Type B pancreatic cell (in vitro differentiated cells): ENCODE measurements at places on chromosomes 3 and 15.
A peak's percentile ranks its signal among the peaks of the same experiment; 100 is the strongest.

- H3K27ac ChIP-seq: peak overlapping the region; percentile 98
- peak overlapping the region; percentile 99 for H3K4me3 ChIP-seq
- H3K27me3 ChIP-seq: no peaks in the 10 kb centered on the region
- H3K36me3 ChIP-seq: peaks cover 8% of the 10 kb centered on the region
- DNase-seq: no peak
These were observed 831 bp downstream of the IFT57 start for GRCh38 chr3:108221393-108221792.

DNA sequence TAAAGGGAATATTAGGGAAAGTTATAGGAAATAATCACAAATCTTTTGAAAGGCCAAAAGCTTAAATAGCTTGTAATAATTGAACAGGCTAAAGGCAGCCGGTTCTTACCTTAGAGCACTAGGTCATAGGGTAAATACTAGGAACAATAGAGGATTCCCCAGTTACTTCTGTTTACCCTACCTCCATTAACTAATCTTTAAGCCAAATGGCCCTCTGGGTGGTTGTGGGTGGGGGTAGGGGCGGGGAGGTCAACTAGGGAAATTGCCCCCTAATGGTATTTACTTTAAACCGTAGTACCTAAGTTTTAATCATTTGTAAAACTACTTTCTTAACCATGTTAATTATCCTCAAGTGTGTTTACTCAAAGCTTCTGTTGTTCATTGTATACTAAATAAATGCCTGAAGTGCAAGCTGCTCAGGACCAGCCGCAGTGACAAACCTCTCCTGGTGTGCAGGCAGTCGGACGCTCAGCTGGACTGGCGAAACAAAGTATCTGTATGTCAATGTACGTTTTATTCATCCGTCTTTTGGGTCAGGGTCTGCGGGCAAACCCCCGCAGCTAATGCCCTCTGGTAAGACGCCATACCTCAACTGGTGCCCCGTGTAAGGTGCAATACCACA, 18.9 kb downstream of the MAGEL2 start:
- H3K36me3 ChIP-seq: no peaks in the 10 kb centered on the region
- no peak for DNase-seq
- peak overlapping the region; percentile 55 for H3K4me3 ChIP-seq
- H3K27me3 ChIP-seq: no peaks in the 10 kb centered on the region
- no peaks in the 10 kb centered on the region for H3K4me1 ChIP-seq

DNA sequence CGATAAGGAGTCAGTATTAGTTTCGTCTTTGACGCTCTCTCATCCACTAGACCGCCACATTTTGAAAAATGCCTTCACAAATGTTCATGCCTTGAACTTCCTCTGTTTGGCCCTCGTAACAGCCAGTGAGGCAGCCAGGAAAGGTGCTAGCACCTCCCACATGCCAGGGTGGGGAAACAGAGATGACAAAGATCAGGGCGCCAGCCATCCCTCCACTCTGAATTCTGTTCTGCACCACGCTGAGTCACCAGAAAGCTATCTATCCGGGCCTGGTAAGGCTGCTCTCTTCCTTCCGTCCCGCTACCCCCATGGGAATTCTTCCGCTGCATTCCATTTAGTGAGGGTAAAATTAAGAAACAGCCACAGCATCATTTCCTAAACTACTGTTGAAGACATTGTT, 31.3 kb upstream of the BCL2L10 start:
- peaks cover 12% of the 10 kb centered on the region for H3K36me3 ChIP-seq
- H3K4me1 ChIP-seq: peaks cover 6% of the 10 kb centered on the region
- no peak for DNase-seq
- no peak overlapping the region for H3K27ac ChIP-seq
- H3K27me3 ChIP-seq: no peaks in the 10 kb centered on the region
- H3K4me3 ChIP-seq: no peak overlapping the region

DNA sequence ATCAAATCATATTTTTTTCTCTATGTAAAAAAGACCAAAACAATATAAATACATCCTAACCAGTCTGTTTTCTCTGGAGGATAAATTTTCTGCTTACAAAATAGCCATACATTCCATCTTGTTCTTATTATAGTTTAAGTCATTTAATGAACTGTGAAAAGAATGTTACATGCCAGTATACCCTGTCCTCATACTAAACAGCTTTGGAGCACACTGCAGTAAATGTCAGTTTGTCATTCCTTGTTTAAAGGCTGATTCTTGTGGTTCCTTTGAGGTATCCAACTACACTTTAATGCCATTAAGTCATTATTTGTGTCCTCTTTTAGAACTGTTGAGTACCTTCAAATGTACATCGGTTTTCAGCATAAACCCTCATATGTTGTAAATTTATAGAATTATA, 52.7 kb upstream of the DCBLD2 start:
- no peak overlapping the region for H3K4me3 ChIP-seq
- H3K36me3 ChIP-seq: no peaks in the 10 kb centered on the region
- no peak for DNase-seq
- H3K4me1 ChIP-seq: peaks cover 7% of the 10 kb centered on the region
- no peak overlapping the region for H3K27ac ChIP-seq
- H3K27me3 ChIP-seq: no peaks in the 10 kb centered on the region

DNA sequence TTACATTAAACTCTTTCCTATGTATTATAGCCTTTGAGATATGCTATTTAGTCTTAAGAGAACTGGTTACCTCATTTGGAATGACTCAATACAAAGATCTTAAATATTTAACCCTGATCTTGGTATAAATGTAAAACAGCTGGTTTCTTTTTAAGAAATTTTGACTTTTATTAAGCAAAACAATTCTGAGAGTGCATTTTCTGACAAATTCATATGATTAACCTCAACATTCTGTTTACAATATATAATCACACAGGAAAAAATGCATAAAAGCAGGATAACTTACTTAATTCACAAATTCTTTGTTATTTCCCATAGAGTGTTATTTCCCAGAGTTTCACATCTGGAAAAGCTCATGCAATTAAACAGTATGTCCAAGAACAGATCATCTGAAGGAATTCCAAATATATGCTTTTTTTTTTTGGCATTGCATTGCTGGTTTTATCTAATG, 400.4 kb upstream of the THBS1 start:
- H3K36me3 ChIP-seq: no peaks in the 10 kb centered on the region
- H3K27ac ChIP-seq: no peak overlapping the region
- H3K4me1 ChIP-seq: peaks cover 21% of the 10 kb centered on the region
- no peak for DNase-seq

DNA sequence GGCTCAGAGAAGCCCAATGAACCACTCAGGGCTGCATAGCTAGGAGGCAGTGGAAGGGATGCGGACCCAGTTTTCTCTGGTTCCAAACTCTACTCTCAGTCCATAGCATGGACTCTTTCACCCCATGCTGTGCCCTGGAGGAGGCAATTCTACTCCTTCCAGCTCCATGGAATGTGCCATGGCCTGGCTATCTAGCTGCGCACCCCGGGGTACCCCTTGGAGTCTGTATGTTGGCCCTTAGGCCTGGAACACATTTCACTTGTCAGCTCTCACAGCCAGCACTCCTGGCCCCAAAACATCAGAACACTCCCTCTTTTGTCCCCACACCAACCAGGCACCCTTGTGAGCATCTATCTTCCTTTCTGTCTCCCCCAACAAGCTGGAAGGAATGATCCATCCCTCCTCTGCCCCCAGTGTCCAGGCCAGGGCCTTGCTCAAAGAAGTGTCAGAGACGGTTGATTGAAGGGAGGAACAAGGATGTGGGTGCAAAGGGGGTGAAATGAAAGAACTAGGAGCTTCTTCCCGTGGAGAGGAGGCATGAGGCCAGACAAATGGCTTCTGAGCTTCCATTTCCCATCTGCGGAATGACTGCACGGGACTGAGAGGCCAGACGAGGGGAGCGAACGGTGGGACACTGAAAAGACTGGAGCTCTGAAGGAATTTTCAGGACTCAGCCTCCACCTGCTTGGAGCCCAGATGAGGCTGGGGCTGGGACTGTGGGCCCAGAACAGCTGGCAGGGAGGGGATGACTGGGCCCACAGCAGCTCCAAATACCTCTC, 2.8 kb downstream of the PRSS50 start:
- H3K4me3 ChIP-seq: no peak overlapping the region
- no peak overlapping the region for H3K27ac ChIP-seq
- no peaks in the 10 kb centered on the region for H3K36me3 ChIP-seq
- DNase-seq: peak; percentile 39

DNA sequence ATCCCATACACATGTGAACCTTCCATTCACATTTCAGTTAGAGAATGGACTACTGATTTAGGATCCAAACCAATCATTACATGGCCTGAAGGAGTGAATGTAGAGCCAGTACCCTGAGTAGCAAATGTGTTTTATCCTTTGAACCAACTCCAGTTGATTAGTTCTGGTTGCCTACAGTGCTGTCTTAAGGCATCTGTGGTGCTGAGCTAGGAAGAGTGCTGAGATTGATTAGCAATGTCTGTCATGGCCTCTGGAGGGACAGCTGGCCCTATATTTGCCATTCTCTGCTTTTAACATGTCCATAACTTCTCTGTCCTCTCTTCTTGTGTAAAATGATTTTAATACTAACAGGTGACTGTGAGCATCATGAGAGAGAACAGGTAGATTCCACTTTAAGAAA, 11.1 kb downstream of the LRTM1 start:
- no peak overlapping the region for H3K4me3 ChIP-seq
- DNase-seq: no peak
- peaks cover 5% of the 10 kb centered on the region for H3K36me3 ChIP-seq
- no peak overlapping the region for H3K27ac ChIP-seq
- H3K4me1 ChIP-seq: peaks cover 5% of the 10 kb centered on the region

DNA sequence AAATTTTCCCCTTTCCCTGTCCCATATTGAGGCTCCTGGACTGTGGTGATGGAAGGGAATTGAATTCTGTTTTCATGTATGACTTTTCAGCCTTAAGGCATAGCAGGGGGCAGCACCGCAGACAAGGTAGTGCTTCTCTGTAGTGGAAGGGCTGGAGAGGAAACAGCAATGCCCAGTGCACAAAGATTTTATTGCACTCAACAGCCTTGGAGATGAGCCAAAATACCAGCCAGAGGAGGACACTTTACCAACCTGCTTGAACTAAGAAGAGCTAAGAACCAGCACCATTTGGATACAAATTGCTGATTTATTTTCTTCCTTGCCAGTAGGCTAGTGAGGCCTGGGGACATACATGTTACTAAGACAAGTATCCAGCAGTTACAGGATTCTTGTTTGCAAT, 98.7 kb downstream of the KCNMB2 start:
- peaks cover 4% of the 10 kb centered on the region for H3K27me3 ChIP-seq
- H3K4me3 ChIP-seq: no peak overlapping the region
- no peaks in the 10 kb centered on the region for H3K4me1 ChIP-seq
- H3K27ac ChIP-seq: no peak overlapping the region
- DNase-seq: no peak
- H3K36me3 ChIP-seq: no peaks in the 10 kb centered on the region

GRCh38 chr3:144200466-144200865, 228.8 kb downstream of the DIPK2A start:
- no peak overlapping the region for H3K4me3 ChIP-seq
- no peak overlapping the region for H3K27ac ChIP-seq

DNA sequence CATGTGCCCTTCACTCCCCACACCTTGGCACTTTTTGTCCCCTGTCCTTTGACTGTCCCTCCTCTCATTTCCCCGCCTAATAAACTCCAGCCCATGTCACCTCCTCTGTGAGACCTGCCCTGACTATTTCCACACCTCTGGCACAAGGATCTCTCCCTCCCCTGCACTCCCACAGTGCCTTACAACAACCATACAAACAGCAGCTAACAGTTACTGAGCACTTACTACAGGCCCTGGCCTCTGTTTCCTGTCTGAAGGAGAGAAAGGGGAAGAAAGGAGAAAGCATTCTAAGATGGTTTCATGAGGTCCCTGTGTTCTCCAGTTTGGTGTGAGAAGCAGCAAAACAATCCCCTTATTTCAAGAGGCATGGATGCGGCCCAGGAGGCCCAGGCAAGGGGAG, 20.0 kb upstream of the TRH start:
- peaks cover 21% of the 10 kb centered on the region for H3K27me3 ChIP-seq
- H3K27ac ChIP-seq: no peak overlapping the region
- DNase-seq: no peak
- H3K36me3 ChIP-seq: no peaks in the 10 kb centered on the region
- no peak overlapping the region for H3K4me3 ChIP-seq
- H3K4me1 ChIP-seq: peaks cover 16% of the 10 kb centered on the region

- H3K27ac ChIP-seq: peak overlapping the region; percentile 47
- H3K4me1 ChIP-seq: peaks cover 6% of the 10 kb centered on the region
These were observed 24.0 kb upstream of the MEIS2 start for GRCh38 chr15:37124331-37124730.

DNA sequence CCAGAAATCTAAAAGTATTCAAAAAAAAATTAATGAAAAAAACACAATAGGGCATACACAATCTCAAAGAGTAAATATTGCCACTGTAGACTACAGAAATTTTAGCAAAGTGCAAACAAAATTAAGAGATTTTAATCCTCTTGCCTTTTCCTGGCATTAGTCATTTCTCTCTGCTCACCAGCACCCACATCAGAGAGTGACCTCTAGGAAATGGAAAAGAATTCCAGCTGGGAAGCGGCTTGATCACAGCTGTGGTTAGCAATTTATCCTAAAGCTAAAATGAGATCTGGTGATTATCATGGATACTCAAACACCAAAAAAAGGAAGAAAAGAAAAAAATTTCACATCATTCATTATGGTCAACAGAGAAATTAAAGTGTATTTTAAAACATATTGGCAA, 7.5 kb downstream of the CSNK1G1 start:
- DNase-seq: no peak
- peaks cover 12% of the 10 kb centered on the region for H3K36me3 ChIP-seq
- H3K27ac ChIP-seq: no peak overlapping the region
- H3K27me3 ChIP-seq: no peaks in the 10 kb centered on the region
- no peak overlapping the region for H3K4me3 ChIP-seq

GRCh38 chr3:70096376-70097066, 97.0 kb downstream of the SAMMSON start:
- no peaks in the 10 kb centered on the region for H3K4me1 ChIP-seq
- no peak for DNase-seq
- H3K27ac ChIP-seq: no peak overlapping the region
- H3K27me3 ChIP-seq: no peaks in the 10 kb centered on the region

DNA sequence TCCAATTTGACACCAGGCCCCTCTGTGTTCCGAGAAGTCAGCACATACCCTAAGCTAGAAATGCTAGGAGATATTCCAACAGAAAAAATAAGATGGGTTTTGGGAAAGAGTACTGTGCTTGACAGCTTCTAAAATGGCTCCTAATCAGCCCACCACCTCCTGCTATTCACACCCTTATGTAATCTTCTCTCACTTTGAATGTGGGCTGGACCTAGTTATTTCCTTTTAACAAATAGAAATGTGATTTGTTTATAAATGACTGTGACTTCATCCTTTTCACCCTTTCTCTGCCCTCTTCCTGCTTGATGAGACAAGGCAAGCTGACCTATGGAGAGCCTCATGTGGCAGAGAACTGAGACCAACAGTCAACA, 961.1 kb downstream of the FHIT start:
- no peak overlapping the region for H3K4me3 ChIP-seq
- DNase-seq: no peak
- H3K36me3 ChIP-seq: no peaks in the 10 kb centered on the region
- no peak overlapping the region for H3K27ac ChIP-seq
- H3K27me3 ChIP-seq: no peaks in the 10 kb centered on the region
- peaks cover 9% of the 10 kb centered on the region for H3K4me1 ChIP-seq

- DNase-seq: no peak
- H3K36me3 ChIP-seq: no peaks in the 10 kb centered on the region
- no peaks in the 10 kb centered on the region for H3K27me3 ChIP-seq
- H3K27ac ChIP-seq: no peak overlapping the region
These were observed 112.0 kb upstream of the RPL32 start for GRCh38 chr3:12953201-12953995.

- no peak for DNase-seq
- H3K27ac ChIP-seq: no peak overlapping the region
- H3K4me1 ChIP-seq: peaks cover 12% of the 10 kb centered on the region
- no peaks in the 10 kb centered on the region for H3K36me3 ChIP-seq
These were observed 92.4 kb upstream of the DAZL start for GRCh38 chr3:16697443-16698147.
